Thymus (tissue), 14 donors: ENCODE measurements at places on chromosomes 5 and 9. TPM values are rescaled to one million over a fixed set of nuclear protein-coding genes. Genes with fewer than 3 reads are reported as not detected.

GRCh38 chr5:156532921-156533320, 206.0 kb downstream of the SGCD start:
- H3K36me3 ChIP-seq = no peaks in the 10 kb centered on the region
- H3K27me3 ChIP-seq = no peaks in the 10 kb centered on the region
- no peak overlapping the region for H3K4me3 ChIP-seq
- no peak for DNase-seq
- H3K4me1 ChIP-seq = no peaks in the 10 kb centered on the region

DNA sequence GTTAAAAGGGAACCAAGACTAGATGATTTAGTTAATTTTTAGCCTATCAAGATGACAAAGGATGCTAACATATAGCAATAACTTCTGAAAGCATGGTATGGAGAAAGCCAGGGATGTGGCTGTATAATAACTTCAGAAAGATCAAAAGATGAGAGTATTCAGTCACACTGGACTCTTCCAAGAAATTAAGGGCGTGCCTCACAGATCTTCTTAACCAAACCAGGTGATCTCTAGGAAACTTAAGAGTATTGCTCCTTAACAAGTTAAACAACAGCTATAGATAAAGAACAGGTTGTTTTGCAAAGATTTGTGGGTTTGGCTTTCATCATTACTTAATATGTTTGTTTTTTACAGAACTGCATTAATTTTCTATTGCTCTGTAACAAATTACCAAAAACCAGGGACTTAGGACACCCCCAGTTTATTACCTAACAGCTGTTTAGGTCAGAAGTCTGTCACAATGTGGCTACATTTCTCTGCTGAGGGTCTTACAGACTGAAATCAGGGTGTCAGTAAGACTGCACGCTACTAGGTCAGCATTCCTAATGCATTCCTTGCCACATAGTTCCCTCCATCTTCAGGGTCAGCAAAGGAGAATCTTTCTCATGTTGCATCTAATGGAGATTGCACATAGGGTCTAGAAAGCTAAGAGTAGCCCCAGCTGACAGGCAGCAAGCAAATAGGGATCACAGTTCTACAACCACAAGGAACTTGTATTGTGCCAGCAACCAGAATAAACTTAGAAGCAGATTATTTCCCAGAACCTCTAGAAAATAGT, 113.8 kb downstream of the WDR70 start:
- H3K4me3 ChIP-seq = no peak overlapping the region
- H3K27ac ChIP-seq = no peak overlapping the region
- DNase-seq = no peak

DNA sequence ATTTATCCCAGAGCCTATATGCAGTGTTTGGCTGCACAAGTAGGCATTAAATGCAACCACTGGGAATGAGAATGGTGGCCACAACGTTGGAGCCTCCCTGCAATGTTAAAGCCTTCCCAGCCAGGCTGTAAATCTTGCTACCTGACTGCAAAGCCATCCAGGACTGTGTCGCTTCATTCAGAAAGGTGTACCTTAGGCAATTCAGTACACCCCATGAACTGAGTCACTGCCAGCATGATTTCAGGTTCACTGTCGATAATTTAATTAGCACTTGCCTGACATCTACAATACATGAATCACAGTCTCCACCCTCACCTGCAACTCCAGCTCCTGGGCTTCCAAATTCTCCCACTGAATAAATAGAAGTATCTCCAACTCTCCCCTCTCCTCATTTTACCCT, 108.4 kb downstream of the SLIT3 start:
- no peak overlapping the region for H3K27ac ChIP-seq
- DNase-seq = no peak
- H3K4me1 ChIP-seq = no peaks in the 10 kb centered on the region
- no peak overlapping the region for H3K4me3 ChIP-seq
- H3K36me3 ChIP-seq = no peaks in the 10 kb centered on the region

The FREM1 gene
- 5.1 TPM for total RNA-seq
